Neural crest cell (in vitro differentiated cells): ENCODE measurements at places on chromosomes 13 and 19.

DNA sequence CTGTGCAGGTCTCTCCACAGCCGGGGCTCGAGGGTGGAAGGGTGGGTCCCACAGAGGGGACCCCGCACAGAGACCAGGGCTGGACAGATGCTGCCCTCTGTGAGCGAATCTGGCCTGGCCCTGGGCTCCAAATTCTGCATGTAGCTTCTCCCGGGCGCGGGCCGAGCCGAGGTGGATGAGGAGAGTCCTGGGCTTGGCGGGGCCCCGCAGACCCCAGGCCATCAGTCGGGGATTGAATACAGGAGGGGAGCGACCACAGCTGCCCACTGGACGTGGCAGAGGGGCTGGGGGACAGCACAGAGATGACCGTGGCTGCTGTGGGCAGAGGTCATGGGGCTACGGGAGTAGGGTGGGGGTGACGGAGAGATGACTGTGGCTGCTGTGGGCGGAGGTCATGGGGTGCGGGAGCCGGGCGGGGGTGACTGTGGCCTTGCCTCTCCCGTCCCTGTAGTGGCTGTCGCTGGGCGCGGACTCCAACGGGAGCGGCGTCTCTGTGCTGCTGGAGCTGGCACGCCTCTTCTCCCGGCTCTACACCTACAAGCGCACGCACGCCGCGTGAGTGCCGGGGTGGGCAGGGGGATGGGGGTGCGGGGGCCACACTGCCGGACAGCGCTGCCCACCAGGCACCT is 15.5 kb downstream of the NCLN start:
- DNase-seq = no peak

DNA sequence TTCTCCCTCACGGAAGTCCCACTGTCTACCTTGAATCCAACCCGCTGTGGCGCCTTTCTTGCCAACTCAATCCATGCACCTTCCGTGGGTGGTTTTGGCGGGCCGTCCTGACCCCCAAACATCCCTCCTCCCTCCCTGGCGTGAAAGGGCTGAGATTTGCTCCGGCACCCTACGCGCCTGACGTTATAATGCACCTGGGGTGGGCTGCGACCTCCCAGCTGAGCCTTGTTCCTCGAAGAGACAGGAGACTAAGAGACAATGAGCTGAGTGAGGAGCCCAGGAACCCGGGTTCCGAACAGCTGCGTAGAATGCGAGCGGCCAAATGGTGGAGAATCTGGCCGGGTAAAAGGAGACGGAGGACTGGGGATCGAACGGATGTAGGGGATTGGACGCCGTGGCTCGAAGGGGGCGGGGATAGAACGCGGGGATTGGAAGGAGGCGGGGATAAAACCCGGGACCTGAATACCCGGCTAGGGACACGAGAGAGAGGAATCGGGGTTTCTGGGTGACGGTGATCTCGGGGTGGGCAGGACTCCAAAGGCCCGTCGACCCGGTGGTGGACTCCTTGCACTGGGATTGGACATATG is at the start of gene CPT1C:
CPT1C (plus strand) TSS at position 461 of the 587 bp plus-strand sequence. CDS start 1,137 bp downstream, outside the sequence.
- peak; percentile 84 for DNase-seq

- DNase-seq = no peak
Observed at GRCh38 chr19:22901431-22902130, 69.5 kb downstream of the ZNF723 start.

DNA sequence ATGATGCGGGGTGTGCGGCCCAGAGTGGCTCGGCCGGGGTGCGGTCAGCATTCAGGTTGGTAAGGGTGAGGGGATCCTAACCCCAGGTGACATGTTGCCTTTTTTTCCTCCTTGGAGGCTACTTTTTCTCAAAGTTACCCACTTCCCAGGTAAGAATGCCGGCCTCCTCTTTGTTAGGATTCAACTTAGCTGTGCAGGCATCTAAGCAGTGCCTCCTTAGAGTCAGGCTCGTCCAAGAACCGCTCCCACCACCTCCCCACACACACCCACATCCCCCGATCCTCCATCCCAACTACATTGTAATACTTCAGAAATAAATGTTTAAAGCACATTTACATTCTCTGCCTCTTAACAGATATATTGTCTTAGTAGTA is 733 bp upstream of the ENOX1 start:
- no peak for DNase-seq

DNA sequence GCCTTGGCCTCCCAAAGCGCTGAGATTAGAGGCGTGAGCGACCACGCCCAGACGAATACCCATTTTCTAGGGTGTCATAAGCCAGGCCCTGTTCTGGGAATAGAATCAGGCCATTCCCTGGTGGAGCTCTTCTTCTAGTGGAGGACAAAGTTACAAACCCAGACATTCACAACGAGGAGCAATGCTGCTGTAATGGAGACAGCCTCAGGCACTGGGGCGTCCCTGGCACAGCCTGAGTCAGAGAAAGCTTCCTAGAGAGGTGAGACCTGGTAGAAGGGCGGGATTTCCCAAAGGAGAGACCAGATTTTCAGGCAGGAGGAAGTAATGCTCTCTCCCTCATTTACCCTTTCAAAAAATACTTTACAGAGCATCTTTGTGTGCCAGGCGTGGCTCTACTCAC is 12.7 kb downstream of the PRKCG start:
- no peak for DNase-seq

DNA sequence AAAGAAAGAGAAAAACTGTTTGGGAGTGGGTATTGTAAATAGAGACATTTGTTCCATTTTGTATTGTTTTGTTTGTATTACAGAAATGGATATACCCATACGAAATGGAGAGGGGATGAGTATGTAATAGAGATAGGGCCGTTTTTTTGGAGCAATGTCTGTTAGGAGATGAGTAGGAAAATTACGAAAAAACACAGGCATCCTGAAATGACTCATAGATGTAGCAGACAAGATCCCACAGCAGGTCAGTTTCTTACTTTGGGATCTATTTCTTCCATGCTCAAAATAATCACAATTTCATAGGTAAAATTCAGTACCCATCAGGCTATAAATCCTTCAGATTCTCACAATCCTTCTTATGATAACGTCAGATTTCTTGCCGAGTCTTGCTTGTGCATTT is 779.4 kb upstream of the SLITRK1 start:
- DNase-seq = no peak

DNA sequence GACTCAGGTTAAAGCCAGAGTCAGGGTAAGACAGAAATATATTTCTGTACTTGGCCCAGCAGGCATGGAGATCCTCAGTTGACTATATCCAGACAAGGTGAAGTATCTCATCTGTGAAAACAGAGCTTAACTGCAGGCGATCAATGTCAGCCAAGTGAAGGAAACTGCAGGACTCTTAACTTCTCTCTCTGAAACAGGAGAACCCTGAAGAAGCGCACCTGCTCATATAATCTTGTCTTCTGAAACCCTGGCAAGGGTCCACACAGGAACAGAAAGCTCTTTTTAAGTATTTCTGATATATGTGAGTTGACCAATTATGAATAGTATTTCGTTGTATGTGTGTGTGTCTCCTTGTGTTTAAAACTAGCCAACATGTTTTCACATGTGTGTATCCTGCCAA is 504.8 kb upstream of the SLITRK5 start:
- DNase-seq = no peak
